ENCODE measurements at places on chromosomes 5 and 9.

DNA sequence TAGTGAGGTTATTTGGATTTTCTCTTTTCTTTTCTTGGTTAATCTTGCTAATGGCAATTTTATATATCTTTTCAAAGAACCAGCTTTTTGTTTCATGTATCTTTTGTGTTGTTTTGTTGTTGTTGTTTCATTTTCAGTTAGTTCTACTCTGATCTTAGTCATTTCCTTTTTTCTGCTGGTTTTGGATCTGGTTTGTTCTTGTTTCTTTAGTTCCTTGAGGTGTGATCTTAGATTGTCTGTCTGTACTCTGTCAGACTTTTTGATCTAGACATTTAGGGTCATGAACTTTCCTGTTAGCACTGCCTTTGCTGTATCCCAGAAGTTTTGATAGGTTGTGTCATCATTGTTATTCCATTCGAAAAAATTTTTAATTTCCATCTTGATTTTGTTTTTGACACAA is 399.7 kb downstream of the TLE1 start:
- no peak for DNase-seq

DNA sequence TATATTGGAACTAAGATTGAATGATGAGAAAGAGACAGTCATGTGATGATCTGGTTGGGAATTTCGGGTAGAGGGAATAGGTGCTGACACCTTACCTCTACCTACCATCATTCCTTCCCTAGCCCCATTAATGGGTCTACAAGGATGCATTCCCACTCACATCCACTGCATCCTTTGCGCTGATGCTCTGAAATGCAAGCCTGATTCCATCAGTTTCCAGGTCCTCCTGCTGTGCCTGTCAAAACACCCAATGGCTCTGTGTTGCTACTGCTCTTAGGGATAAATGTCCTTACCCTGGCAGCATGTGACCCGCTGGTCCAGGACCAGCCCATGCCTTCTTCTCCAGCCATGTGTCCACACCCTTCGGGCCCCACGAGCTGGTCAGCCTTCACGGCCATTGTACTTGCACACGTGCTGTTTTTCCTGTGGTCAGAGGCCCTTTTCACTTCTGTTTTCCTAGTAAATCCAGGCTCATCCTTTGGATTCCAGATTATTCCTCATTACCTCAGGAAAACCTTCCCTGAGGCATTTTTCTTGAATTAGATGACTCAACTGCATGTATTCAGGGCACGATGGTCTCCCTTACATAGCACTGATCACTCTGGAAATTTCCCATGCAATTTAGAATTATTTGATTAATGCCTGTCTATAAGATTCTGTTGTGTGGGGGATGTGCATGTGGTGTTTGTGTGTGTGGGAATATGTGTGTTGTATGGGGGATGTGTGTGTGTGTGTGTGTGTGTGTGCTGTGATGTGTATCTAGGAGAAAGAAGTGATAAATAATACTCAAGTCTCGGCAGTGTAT is 185.0 kb downstream of the DIRAS2 start:
- DNase-seq, result no peak

DNA sequence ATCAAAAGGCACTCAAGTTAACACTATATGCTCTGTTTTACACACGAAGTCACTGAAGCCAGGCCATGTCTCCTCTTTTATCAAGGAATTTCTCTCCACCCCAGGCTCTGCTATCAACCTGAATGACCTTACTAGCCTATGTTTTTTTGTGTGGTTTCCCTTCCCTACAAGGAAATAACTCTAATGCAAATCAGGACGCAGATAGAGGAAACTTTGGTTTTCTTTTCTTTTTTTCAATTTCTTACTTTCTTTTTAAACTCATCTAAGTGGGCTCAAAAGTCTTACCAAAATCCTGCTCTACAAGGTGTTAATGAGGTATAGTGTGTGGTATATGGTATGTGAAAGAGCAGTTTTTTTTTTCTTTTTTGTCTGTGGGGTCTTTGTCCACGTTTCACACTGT is 5.5 kb upstream of the SLC46A2 start:
- DNase-seq, result no peak

DNA sequence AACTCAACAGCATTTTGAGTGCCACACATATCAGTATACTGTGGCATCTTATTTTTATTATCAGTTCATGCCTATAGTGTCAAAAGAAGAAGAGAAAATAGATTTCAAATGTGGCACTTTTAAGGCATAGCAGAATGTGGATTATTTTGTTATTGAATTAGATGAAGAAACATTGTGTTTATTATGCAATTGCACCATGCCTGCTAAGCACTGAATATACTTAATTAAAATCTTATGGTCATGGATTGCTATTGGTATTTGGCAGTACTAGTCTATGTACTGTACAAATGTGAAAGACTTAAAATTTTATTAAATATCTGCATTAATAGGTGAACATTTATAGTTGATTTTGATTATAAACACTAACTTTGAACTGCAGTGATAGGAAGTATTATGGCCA is 128.8 kb downstream of the FER start:
- DNase-seq, result no peak

DNA sequence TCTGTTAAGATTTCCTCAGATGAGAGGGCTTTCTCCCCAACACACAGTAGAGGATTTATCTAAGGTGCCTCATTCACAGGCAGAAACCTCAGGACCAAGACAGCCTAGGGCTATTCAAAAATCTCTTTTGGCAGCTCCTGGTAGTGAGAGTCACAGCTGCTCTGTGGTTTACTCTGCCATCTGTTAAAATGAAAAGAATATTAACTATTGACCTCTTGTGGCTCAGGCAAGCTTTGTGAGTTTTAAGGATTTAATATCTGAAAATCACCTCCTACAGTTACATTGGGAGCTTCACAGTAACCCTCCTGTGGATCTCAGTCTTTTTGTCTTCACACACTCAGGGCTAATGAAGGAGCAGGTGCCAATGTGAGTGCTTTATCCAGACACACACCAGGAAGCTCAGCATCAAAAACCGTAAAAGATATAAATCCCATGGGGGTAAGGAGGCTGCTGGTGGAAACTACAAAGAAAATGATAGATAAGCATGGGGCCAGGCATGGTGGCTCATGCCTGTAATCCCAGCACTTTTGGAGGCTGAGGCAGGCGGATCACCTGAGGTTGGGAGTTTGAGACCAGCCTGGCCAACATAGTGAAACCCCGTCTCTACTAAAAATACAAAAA is 29.7 kb downstream of the PPP1R2B start:
- no peak for DNase-seq

GRCh38 chr9:111661802-111662521 is 557 bp downstream of the GNG10 start:
- DNase-seq, result peak; percentile 33

DNA sequence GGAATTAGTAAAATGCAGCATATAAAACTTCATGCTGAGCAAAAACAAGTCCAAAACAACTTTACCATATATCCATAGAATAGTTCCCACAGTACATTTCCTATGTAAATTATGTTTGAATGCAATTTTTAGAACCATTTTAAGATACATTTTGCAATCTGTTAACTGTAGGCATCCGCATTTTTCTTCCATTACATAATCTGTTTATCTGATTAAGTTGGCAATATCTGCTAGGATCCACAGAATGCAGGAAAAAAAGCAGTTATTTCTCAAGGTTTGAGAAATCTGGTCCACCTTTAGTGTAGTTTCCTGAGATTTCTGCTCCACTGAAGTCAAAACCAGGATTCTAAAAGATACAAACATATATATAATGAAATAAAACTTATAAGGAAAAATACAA is 6.2 kb downstream of the NUDCD2 start:
- DNase-seq, result no peak

All from stimulated activated naive CD4-positive, alpha-beta T cell (primary cell).